Fibroblast of skin of left biceps (primary cell): ENCODE measurements at places on chromosomes 2 and 18.

DNA sequence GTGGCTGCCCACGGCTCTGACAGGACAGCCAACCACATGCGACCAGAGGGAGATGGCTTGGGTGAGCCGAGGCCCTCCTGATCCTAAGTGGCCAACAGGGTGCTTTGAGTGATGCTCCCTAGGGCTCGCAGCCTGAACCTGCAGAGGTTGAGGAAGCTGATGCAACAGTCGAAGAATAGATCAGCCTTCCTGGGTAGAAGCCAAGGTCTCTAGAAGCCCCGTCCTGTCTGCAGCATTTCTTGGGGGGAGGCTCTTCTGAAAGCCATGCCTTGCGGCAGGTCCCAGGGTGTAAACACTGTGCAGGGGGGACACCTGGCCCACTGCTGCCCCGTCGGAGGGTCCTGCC, 136.4 kb downstream of the HDAC4 start:
- no peak for DNase-seq

- DNase-seq, result peak; percentile 47
Measured at GRCh38 chr18:60549338-60549960, 176.9 kb upstream of the MC4R start.

GRCh38 chr2:84847326-84848050, 33.4 kb downstream of the TRABD2A start:
- peak; percentile 28 for DNase-seq

- DNase-seq, result peak; percentile 37
Measured at GRCh38 chr18:58178511-58178910, 134.5 kb downstream of the NEDD4L start.

DNA sequence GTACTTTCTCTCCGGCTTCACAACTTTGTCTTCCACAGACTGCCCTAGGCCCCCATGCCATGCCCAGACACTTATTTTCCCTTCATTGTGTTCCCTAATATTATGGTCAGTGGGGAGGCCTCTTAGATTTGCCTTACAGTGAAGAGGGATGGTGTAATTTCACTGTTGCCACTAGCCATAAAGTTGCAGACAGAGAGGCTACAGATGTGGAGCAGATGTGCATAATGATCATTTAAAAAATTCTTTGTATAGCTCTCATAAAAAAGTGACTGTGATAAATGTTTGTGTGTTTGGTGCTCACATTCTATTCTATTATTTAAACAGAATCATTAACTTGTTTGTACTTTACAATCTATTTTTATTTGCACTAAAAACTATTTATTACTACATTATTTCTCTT, 67.5 kb upstream of the FN1 start:
- DNase-seq, result no peak

GRCh38 chr18:57784034-57784800, 18.9 kb downstream of the ATP8B1 start:
- DNase-seq, result peak; percentile 49
